NCI-H774 (cell line): ENCODE measurements at places on chromosomes 3 and 15.

DNA sequence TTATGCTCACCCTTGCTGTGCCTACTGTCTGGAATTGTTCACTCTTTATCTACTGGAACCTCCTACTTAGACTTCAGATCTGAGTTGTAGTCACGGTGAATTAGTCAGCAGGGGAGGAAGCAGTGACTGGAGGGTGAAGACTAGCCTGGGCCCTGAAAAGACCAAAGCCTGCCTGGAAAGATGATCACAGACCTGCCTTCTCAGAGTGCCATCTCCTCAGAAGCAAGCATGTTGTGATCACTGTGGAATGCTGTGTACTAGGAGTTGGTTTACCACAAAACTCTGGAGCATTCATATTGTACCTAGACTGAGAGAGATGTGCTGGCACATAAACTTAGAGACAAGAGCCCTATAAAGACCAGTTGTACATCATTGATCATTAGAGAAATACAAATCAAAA, 100.7 kb upstream of the SCN10A start:
- no peak for DNase-seq

GRCh38 chr3:71201939-71202338, 381.6 kb downstream of the FOXP1 start:
- no peak for DNase-seq

GRCh38 chr15:97196048-97197014, 764.2 kb upstream of the ARRDC4 start:
- DNase-seq: no peak

GRCh38 chr3:33883538-33883950, 85.1 kb downstream of the PDCD6IP start:
- no peak for DNase-seq

GRCh38 chr3:12966847-12967605, 106.2 kb downstream of the IQSEC1 start:
- DNase-seq: no peak

DNA sequence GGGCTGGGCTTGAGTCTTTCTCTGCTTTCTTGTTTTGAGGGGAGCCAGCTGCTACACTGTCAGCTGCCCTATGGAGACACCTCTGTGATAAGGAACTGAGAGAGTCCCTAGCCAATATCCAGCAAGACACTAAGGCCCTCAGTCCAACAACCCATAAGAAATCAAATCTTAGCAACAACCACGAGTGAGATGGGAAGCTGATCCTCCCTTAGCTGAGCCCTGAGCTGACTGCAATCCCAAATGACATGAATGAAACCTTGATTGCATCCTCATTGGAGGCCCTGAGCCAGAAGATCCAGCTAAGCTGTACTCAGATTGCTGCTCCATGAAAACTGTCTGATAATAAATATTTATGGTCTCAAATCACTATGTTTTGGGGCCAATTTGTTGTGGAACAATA, 302.1 kb upstream of the MME start:
- no peak for DNase-seq

DNA sequence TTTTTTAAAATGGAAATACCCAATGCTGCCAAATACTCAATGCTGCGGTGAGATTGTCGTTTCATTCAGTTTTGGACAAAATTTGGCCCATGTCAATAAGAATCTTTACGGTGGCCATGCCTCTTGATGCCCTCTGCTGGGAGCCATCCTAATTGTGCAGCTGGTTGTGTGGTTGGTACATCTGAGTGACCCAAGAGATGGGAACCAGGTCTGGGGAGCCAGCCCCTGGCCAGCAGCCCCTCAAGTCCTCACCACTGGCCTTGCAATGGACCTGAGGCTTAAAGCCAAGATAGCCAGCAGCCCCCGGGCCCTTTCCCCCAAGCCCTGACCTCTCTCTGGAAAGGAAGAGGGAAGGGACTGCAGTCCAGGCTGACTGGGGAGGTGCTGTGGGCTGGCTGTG, 36.4 kb upstream of the ESYT3 start:
- DNase-seq: no peak

GRCh38 chr3:58994746-58995330, 55.0 kb downstream of the CFAP20DC start:
- peak; percentile 9 for DNase-seq

- DNase-seq: no peak
These were observed 53.1 kb downstream of the TGFBR2 start for GRCh38 chr3:30659270-30660130.

DNA sequence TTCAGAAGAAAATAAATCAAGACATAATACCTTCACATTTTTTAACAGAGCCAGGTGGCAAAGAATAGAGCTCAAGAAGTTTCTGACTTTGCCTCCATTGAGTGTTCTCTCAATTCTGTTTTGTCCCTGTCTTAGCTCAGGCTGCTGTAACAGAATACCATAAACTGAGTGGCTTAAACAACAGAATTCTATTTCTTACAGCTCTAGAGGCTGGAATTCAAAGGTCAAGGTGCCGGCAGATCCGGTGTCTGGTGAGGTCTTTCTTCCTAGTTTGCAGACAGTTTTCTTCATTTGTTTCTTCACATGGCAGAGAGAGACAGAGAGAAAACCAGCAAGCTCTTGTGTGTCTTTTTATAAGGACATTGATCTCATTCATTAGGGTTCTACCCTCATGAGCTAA, 25.6 kb downstream of the IQCH start:
- DNase-seq: no peak

- no peak for DNase-seq
These were observed 214.7 kb upstream of the NECTIN3 start for GRCh38 chr3:110856916-110857315.

DNA sequence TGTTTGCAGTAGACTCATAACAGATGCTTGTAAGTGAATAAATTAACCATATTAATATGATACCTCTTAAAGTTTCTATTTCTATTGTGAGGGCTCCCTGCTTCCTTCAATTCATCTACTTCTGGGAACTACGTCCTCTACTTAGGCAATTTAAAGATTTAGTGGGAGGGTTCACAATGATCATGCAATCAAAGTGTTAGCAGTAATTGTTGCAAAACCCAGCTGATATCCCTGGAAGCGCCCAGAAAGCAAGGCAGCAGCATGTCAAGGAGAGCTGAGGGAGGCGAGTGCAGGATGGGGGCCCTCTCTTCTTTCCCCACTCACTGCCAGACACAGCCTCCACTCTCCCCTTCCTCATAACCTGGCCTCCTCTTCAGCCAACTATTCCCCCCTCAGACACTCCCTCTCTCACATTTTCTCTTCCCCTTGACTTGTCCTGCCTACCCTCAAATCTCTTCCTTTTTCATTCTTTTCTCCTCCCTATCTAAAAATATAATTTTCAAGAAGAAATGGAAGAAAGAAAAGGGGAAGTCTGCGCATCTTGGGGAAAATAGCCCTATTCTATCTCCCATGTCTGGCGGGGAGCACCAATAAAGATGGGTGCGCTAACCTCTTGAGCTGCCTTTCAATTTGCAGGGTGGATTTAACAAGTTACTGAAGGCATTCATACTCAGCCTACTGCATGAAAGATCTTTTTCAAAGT, 6.6 kb downstream of the TMEM212 start:
- no peak for DNase-seq

DNA sequence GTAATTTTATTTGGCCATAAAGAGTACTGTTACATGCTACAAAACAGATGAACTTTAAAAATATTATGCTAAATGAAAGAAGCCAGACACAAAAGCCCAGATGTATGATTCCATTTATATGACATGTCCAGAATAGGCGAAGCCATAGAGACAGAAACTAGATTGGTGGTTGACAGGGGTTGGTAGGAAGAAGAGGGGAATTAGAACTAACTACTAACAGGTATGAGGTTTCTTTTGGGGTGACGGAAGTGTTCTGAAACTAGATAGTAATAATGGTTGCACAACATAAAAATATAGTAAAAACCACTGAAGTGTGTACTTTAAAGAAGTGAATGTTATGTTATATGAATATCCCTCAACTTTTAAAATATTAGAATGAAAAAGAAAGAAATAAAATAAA, 66.1 kb downstream of the GBE1 start:
- no peak for DNase-seq

DNA sequence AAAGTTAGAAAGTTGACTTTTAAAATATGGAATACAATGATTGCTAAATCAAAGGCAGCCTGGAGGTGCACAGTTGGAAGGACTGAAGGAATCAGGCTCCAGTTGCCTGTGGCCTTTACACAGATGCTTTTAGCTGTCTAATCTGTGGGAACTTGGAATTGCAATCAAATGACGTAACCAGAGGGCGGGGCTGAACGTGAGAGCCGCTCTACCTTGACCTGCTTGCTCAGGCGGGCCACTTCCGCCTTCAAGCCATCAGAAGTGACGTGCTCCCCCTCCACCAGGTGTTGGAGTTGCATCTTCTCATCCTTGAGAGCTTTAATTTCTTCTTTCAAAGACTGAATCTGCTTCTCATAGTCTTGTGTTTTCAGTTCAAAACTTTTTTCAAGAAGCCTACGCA, 37.7 kb upstream of the GNB5 start:
- no peak for DNase-seq

DNA sequence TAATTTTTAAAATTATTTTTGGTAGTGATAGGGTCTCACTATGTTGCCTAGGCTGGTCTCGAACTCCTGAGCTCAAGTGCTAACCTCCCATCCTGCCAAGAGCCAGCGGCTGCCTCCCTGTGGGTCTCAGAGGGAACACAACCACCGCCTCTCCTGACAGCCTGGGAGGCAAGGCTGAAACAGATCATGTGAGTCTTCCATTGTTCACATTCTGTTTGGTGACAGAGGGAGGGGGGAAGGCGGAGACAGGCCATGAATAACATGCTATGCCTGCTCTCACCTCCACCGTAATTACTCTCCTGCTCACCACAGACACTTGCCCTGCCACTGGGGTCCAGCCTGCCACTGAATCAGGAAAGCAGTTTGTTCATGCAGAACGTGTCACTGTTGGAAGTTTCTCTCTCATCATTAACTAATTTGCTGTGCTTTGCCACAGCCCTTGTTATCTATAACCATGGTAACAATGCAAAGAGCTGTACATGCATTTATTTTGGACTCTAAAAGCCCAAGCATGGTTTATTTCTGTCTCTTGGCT, 78.4 kb upstream of the RASGRF1 start:
- DNase-seq: peak; percentile 82

DNA sequence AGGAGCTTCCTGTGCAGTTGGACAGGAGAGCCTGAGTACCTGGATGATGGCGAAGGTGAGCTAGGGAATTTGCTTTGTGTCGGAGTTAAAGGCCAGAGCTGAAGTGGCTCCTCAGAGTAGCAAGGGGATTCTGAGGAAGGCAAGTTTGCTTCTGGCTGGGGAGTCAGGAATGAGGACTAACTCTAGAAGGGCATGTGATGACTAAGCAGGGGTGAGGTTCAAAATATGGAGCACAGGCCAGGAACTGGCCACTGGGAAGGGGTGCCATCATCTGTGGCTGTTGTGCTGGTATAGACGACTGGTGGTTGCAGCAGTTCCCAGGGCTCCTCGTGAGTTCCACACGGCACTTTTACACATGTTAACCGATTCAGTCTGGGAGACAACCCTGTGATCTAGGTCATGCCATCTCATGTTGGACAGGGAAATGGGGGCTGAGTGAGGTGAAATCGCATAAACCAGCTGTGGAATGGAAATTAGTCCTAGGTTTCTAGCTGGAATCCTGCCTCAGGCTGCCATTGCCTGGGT, 100.8 kb downstream of the EEFSEC start:
- no peak for DNase-seq

DNA sequence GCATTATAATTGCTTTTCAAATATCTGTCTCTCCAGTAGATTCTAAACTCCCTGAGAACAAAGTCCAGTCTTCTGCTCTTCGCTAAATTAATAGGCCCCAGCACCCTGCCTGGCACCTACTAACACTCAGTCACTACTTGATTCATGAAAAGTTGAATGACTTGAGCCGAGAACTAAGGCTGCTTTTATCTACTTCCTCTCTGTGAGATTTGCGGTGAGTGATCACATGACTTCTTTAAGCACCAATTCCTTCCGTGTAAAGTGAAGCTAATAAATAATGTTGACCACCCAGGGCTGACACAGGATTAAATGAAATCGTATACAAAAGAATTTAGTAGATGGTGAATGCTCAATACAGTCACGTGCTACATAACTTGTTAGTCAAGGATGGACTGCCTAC, 44.6 kb upstream of the PGPEP1L start:
- DNase-seq: no peak

DNA sequence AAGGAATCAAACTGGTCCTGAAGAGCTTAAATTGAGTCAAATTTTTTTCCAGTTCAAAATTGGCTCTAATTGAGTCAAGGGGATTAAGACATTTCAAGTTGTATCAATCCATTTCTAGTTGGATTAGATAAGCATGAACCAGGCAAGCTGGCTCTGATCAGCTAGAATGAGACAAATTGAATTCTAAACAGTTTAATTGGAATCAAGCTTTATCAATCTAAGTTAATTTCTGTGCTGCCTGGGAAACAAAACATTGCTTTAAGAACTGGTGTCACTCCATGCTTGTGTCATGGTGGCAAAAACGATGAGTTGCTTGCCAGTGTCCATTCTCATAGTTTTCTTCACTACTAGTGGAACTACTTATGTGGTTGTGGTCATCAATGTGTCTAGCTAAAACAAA, 116.8 kb downstream of the TGFBR2 start:
- DNase-seq: no peak

GRCh38 chr3:129565902-129566301, 22.9 kb downstream of the H1-8 start:
- no peak for DNase-seq

DNA sequence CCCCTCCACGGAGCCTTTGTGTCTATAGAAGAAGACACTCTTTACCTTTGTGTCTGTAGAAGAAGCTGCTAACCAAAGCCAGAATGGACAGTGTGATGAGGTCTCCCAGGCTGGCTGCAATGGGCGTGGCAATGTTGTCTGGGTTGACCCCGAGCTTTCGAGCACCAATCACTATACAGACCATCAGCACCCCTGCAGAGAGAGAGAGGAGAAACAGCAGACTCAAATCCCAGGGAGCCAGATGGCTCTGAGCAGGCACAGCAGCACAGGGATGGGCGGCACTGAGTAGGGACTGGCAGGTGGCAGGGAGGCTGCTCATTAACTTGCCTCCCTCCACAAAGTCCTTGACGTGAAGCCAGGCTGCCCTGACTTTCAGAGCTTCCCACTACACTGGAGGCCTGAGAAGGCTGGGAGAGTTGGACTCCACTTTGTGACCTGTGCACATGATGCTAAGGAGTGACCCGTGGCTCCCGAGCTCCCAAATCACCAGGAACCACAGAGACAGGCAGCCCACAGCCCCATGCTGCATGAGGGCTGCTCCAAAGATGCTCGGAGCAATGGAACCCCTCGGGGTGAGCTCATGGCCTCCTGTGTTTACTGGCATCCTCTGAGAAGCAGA, 53.9 kb downstream of the ROPN1B start:
- no peak for DNase-seq

DNA sequence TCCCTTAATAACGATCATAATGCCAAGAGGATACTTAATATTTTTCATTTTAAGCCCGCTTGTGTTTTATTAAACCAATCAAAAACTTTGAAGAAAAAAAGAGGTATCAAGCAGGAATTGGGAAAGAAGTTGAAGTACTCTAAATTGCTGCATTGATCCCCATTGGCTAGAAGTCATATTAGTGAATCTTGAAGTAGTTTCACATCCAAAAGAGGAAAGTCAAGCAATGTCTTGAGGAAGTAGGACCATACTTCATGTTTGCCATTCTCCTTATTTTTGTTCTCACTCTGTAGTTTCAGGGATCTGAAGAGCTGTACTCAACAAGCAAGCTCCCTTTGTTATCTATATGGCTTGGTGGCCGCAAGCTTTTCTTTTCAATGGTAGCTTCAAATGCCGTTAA, 2.2 kb downstream of the SCAANT1 start:
- DNase-seq: no peak
